Mesothelial cell of epicardium (in vitro differentiated cells): ENCODE measurements at places on chromosomes 12 and 14. TPM values are rescaled to one million over a fixed set of nuclear protein-coding genes. Genes with fewer than 3 reads are reported as not detected.

The GLRX5 gene
- total RNA-seq = 35.6 to 38.5 TPM (median 38.4 TPM) in 3 replicates

The ZNF84 gene
- total RNA-seq = 95.9 to 101 TPM (median 96.1 TPM) in 3 replicates

The CFAP54 gene
- 0.54 to 0.84 TPM (median 0.80 TPM) in 3 replicates for total RNA-seq

DNA sequence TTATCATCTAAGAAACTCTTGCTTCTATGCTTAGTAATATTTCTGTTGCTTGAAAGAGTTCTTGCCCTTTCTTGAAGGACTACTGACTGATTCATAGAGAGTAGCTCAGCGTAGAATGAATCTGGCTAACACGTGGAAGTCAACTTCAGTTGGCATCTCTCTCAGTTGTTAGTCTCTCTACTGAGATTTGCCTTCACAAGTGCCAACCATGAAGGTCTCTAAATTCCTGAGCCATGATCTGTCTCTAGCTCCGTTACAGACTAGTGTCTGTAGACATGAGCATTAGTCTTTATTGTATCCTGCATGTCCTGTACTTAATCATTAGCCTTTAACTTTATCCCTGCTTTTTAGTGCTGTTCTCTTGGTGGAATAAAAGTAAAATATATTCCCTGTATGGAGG, 19.1 kb upstream of the ALX1 start:
- DNase-seq = no peak

DNA sequence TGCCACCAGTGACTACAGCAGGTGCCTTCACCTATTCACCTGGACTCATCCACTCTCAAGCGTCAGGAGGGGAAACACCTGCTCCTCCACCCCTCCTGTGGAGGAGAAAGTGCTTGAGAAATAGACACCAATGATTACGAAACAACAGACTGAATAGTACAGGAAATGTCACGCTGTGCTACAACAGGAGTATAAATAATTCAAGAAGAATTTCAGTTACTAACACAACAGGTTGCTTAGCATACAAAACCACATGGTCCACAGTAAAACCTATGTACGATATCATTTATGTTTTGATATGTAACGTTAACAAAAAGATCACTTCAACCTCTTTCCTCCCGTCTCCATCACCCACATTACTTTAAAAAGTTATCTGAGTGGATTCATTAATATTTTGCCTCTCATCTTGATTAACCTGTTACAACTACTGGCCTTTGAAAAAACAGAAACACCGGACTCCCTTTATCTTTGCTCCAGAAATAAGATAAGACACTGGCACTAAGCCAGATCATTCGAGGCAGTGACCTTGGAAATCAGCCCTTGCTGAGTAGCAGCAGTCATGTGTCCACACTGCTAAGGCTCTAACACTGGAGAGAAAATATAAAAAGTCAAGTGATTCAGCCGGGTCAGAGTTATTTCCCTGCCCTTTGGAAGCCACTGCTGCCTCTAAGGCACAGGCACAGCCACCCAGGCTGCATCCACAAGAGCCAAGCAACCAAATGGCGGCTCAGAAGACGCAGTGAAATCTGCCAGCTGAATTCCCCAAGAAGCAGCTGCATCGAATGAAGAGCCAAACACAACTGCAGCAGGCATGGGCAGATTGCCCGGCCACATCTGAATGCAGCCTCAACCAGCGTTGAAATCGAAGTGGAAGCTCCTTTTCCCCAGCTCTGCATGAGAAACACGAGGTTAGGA, 40.9 kb downstream of the NT5DC3 start:
- peaks cover 7% of the 10 kb centered on the region for H3K36me3 ChIP-seq
- no peak for DNase-seq
- no peak overlapping the region for H3K4me3 ChIP-seq
- peak overlapping the region; percentile 54 for H3K27ac ChIP-seq
- peaks cover 37% of the 10 kb centered on the region for H3K4me1 ChIP-seq

DNA sequence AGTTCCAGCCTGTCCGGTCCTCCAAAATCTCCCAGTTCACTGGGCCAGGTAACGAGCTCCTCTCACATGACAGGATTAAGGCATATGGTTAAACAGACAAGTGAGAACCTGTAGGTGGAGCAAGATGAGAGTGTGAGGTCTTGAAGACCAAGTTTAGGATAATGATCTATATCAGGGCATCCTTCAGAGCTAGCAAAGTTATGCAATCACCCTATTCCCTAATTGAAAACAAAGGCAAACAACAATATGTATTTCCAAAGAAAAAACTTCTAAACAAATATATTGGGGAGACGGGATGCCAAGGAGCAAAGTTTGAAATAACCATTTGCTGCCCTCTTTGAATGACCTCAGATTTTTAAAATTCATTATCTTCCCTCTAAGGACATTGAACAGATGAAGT, 571.2 kb downstream of the BCL11B start:
- H3K4me1 ChIP-seq = peaks cover 14% of the 10 kb centered on the region
- H3K4me3 ChIP-seq = no peak overlapping the region
- no peaks in the 10 kb centered on the region for H3K36me3 ChIP-seq

DNA sequence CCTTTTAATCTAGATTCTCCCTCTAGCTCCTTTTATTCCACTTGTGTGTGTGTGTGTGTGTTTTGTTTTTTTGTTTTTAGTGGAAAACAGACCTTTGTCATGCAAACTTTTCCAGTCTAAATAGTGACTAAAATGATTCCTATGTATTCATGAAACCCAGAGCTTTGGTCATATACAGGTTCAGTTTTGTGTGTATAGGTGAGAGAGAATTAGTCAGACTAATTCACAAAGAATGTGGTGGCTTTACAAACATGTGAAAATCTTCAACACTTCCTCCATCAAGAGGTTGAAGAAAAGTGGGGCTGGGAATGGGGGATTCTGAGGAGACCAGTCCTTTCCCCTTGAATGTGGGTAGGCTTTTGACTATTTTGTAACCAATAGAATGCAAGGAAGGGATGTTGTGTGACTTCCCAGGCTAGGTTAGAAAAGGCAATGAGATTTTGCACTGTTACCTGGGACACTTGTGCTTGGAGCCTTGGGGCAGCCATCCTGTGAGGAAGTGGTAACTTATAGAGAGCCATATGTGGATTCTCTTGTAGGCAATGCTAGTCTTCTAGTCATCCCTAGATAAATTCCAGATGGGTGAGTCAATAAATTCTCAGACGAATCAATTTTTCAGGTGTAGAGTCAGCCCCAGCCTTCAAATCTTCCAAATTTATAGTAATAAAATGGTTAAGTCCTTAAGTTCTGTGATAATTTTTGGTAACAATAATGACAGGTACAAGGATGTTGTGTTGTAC, 236.1 kb downstream of the CEP128 start:
- no peak for DNase-seq
- H3K27ac ChIP-seq = no peak overlapping the region
- no peak overlapping the region for H3K4me3 ChIP-seq
- H3K27me3 ChIP-seq = no peaks in the 10 kb centered on the region

- DNase-seq = no peak
- peaks cover 2% of the 10 kb centered on the region for H3K27me3 ChIP-seq
Measured at GRCh38 chr12:100927826-100928225, 133.2 kb downstream of the ANO4 start.
